H1 (cell line): ENCODE measurements at places on chromosomes 5 and 9. TPM values are rescaled to one million over a fixed set of nuclear protein-coding genes. Genes with fewer than 3 reads are reported as not detected.

GRCh38 chr9:130896233-130897014 is at the start of gene QRFP:
Gene QRFP, minus strand, starts transcription at chr9:130896812. Its CDS starts 2,974 bp downstream, at chr9:130893838.
- DNase-seq, result peak; percentile 55

- DNase-seq, result no peak
Observed at GRCh38 chr9:127360829-127361228, 36.1 kb upstream of the SLC2A8 start.

CCDC192 gene
- 0.61 and 0.63 TPM in 2 replicates for total RNA-seq

PHYHD1 gene
- total RNA-seq, result 14.1 and 18.1 TPM in 2 replicates

FAM78A gene
- 3.1 and 3.5 TPM in 2 replicates for total RNA-seq

PLAC8L1 gene
- 0.92 TPM in 1 of 2 replicates, not detected in the other for total RNA-seq

- no peak for DNase-seq
Observed at GRCh38 chr9:133144904-133145851, 18.5 kb downstream of the GBGT1 start.

UNC13B gene
- total RNA-seq, result 46.5 and 51.7 TPM in 2 replicates

DNA sequence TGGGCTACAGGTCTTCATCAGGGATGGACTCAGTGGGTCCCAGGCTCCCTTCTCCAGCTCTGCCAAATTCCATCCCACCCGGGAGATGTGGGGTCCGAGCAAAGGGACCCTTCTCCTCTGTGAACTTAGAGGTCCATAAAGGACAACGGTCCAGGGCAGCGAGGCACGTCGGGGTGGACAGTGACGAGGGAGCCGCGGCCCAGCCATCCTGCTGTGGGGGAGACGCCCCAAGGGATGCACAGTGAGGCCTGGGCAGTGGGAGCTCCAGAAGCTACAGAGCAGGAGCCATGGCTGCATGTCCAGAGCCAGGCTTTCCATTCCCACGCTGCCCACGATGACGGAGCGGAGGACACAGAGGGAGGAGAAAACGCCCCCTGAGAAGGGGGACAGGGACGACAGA is 107.5 kb upstream of the PPP1R26 start:
- DNase-seq, result no peak

DNA sequence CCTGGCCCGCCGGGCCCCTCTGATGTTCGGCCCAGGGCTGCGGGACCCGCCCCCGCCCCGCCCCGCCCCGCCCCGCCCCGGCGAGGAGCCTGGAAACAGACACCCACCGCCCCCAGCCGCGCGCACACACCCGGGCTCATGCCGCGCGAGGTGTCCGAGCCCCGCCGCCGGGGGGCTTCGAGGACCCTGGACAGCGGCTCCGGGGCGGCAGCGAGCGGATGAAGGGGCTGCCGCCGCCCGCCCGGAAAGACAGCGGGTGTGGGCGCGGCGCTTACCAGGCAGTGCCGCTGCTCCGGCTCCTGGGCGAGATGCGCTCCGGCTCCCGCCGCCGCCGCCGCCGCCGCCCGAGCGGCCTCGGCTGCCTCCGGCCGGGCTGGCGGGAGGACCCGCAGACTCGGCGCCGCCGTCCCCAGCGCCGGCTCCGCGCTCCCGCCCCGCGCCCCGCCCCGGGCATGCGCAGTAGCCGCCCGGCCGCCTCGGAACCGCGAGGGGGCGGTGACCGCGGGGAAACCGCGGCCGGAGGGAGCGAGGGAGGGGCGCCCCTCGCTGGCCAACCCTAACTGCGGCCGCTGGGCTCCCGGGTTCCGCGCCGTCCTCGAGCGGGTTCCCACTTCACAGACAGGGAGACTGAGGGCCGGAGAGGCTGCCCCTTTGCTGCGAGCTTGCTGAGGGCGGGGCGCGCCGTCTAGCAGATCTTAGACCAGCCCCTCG is at the start of gene GPRIN1:
Gene GPRIN1, minus strand, starts transcription at position 433 of the 711 bp plus-strand sequence. CDS start 10,322 bp downstream, outside the sequence.
- peak; percentile 83 for DNase-seq

- DNase-seq, result no peak
Observed at GRCh38 chr9:73906671-73907070, 590.5 kb upstream of the RORB start.

GFI1B gene
- total RNA-seq, result 0.09 and 0.71 TPM in 2 replicates

GRCh38 chr5:11346336-11346735 is 557.9 kb downstream of the CTNND2 start:
- DNase-seq, result no peak

PAPPA gene
- total RNA-seq, result 0.63 and 1.2 TPM in 2 replicates
